ENCODE measurements at places on chromosomes 4 and X. TPM values are rescaled to one million over a fixed set of nuclear protein-coding genes. Genes with fewer than 3 reads are reported as not detected.
A peak's percentile ranks its signal among the peaks of the same experiment; 100 is the strongest.

SSX2B gene
- total RNA-seq = not detected

GPR82 gene
- not detected for total RNA-seq

KLB gene
- total RNA-seq = 0.52 TPM

CDS1 gene
- total RNA-seq = 29.3 TPM

PRR32 gene
- total RNA-seq = not detected

NDST4 gene
- not detected for total RNA-seq

FABP2 gene
- total RNA-seq = not detected

DNA sequence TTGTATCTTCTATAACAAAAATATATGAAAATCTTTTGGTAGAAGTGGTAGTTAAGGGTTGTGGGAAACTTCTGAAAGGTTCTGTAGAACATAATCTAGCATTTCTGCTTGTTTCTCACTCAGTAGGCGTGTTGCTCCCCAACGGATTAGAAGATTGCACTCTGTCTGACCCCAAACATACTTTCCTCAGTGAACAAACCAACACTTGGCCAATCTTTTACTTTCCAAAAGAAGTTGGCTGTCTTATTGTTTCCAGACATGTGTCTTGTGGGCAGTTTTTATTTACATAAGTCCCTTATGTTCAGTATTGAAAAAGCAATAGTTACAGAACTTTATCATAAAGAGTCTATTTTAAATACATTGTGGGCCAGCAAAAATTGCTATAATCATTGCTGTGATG lies 312.8 kb upstream of the EPHA5 start:
- DNase-seq = no peak

GRCh38 chr4:151287409-151287808 lies 10.4 kb downstream of the PRSS48 start:
- DNase-seq = no peak

DNA sequence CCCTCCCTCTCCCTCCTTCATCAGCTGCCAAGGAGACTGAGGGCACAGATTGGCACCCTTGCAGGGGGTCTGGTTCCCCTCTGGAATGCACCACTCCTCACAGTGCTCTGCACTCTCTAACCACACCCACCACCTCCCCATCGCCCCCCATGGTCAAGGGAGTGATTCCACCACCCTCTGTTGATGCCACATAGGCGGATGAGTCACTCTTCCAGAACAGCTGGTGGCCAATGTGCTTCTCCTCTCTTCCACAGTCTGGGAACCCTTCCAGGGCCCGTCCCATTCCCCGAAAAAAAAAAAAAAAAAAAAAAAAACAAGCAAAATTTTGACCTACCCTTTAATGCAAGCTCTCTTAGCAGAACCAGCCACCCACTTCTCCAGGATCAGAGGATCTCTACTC lies 341.3 kb upstream of the KLF3 start:
- DNase-seq = no peak

GRCh38 chr4:152601156-152601555 lies 65.3 kb upstream of the FBXW7 start:
- DNase-seq = peak; percentile 28

GRCh38 chr4:23855912-23856605 lies 33.8 kb downstream of the PPARGC1A start:
- DNase-seq = no peak

DNA sequence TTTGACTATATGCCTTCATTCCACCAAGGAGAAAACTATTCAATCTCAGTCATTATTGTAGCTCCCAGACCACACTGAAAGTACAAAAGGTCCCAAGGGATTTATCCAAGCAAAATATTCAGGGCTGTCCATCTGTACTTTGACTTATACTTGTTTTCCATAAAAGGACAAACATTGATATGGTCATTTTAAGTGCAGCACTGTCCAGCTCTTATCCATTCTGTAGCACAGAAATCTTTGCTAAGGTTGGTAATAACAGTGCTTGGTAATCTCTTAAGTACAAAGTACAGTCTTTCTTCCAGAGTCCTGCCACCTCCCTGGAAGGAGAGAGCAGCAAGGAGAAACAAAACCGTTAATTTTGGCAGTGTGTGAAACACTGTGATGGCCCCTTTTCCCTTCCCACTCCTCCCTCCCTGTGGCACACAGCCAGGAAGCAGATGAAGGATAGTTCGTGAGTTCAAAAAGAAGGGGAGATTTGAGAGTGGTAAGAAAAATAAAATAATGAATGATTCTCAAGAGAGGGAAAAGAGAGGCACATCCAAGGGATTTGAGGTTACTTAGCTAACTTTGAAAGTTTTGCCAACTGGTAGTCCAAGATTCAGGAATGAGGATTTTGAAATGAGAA lies 6.8 kb upstream of the CXCL2 start:
- no peak for DNase-seq

DNA sequence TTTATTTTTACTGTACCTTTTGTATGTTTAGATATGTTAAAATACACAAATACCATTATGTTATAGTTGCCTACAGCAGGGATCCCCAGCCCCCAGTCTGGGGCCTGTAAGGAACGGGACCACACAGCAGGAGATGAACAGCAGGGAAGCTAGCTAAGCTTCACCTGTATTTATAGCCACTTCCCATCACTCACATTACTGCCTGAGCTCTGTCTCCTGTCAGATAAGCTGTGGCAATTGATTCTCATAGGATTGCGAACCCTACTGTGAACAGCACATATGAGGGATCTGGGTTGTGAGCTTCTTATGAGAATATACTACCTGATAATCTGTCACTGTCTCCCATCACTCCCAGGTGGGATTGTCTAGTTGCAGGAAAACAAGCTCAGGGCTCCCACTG lies 73.9 kb downstream of the BMPR1B start:
- DNase-seq = no peak

- DNase-seq = no peak
These were observed 3.9 kb downstream of the KLHL8 start for GRCh38 chr4:87216469-87216868.

DNA sequence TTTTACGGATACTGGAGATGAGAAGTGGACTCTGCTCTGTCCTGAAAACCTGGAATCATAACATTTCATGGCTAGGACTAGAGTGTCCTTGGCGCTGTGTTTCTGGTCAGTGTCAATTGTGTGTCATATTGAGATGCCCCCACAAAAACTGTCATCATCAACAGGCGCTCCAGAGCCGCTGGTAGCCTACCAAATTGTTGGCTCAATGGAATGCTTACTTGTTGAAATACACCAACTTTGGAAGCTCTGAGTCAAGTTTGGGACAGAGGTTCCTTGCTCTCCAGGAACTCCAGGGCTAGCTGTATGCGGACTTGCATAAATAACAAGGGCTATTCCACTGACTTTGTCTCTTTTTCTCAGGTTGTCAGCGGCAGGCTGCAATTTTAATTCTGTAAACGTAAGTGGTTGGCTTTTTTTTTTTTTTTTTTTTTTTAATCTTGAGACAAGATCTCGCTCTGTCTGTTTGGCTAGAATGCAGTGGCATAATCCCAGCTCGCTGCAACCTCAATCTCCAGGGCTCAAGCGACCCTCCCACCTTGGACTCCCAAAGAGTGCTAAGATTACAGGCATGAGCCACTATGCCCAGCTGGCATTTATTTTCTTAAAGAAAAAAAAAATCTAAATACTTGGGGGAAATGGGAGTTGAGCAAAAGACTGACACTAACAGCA lies 871 bp upstream of the HPGD start:
- peak; percentile 69 for DNase-seq

DNA sequence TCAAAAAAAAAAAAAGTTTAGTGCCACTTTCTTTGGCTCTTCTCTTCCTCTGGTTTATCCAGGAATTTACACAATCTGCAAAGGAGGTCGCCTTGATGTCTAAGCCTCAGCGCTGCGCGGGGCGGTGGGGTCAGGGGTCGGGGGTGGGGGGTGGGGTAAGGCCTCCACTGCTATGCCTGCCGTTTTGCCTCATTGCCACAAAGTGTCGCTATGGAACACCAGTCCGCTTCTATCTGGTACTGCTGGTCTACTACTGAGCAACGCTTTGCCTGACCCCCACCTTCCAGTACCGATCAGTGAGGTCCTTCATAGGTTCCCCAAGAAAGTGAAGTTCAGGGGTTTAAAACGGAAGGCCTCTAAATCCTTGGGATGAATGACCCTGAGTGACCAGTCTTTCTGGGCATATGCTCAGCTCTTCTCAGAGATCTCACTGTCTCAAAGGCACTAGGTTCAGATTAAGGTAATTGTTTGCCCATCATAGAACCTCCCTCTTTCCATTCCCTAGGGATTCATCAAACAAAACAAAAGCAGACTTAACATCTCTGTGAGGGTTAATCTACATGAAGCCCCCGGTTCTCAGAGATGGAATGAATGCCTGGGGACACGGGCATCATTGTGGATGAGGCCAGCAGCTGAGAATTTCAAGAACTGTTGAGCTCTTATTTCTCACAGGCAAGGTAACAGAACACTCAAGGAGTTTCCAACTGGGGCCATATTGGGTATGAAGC lies 16.9 kb upstream of the TSR2 start:
- no peak for DNase-seq

Data from lower leg skin (tissue), 4 donors.